ENCODE measurements at places on chromosomes 3 and 15. TPM values are rescaled to one million over a fixed set of nuclear protein-coding genes. Genes with fewer than 3 reads are reported as not detected.

Gene SPSB4
- polyA plus RNA-seq = not detected

Gene ANKRD63
- not detected for polyA plus RNA-seq

Gene ZKSCAN7
- 3.8 TPM for polyA plus RNA-seq

Gene PLCL2
- polyA plus RNA-seq = 94.9 TPM

Gene TIGIT
- 92.8 TPM for polyA plus RNA-seq

DNA sequence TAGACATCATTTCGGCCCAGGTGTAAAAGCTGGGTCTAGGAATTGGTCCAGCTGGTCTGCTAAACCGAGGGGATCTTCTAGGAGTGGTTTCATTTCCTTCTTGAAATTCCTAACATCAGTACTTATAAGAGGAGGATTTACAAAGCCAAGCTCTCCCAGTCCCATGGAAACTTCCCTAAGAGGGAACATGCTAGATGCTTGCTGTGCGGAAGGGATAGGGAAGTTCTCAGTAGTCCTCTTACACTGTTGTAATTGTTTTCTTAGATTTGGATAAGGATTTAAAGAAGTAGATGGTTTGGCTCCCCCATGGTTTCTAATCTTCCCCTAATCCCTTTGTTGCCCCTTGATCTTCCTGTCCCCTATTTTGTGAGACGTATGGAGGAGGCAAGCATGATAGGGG, 89.7 kb upstream of the XCR1 start:
- H3K4me3 ChIP-seq = no peak overlapping the region
- H3K27ac ChIP-seq = no peak overlapping the region
- no peaks in the 10 kb centered on the region for H3K27me3 ChIP-seq
- no peaks in the 10 kb centered on the region for H3K36me3 ChIP-seq
- DNase-seq = no peak
- H3K4me1 ChIP-seq = no peaks in the 10 kb centered on the region

GRCh38 chr15:99929266-99929665, 196.0 kb upstream of the LYSMD4 start:
- H3K4me1 ChIP-seq = peaks cover 17% of the 10 kb centered on the region
- DNase-seq = peak; percentile 52
- no peak overlapping the region for H3K4me3 ChIP-seq
- H3K36me3 ChIP-seq = no peaks in the 10 kb centered on the region
- H3K27me3 ChIP-seq = no peaks in the 10 kb centered on the region
- H3K27ac ChIP-seq = no peak overlapping the region

GRCh38 chr15:37059086-37059485, 41.3 kb downstream of the MEIS2 start:
- H3K36me3 ChIP-seq = no peaks in the 10 kb centered on the region
- no peak overlapping the region for H3K4me3 ChIP-seq
- DNase-seq = no peak
- no peak overlapping the region for H3K27ac ChIP-seq
- H3K27me3 ChIP-seq = no peaks in the 10 kb centered on the region

DNA sequence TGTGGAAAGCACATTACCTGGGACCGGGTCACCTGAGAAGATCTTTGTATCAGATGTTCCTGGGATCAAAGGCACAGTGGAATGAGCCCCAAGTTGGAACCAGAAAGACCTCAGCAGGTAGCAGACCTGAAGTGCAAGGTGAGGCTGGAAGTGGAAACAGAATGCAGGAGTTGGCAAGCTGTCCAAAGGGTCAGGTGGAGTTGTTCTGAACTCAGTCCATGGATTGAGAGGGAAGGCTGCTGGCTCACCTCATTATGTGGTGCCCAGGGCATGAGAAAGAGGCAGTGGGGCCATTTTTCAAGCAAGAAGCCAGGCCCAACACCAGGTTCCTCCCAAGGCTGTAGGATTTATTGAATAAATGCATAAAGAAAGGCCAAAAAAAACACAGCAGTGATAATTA, 49.3 kb downstream of the TMEM266 start:
- DNase-seq = no peak
- no peak overlapping the region for H3K4me3 ChIP-seq
- H3K27me3 ChIP-seq = no peaks in the 10 kb centered on the region

GRCh38 chr3:122674339-122674738, 6.3 kb upstream of the PARP14 start:
- H3K36me3 ChIP-seq = no peaks in the 10 kb centered on the region
- DNase-seq = no peak
- no peak overlapping the region for H3K4me3 ChIP-seq
- peaks cover 7% of the 10 kb centered on the region for H3K4me1 ChIP-seq
- no peaks in the 10 kb centered on the region for H3K27me3 ChIP-seq
